ENCODE measurements at places on chromosomes 3 and 15. TPM values are rescaled to one million over a fixed set of nuclear protein-coding genes. Genes with fewer than 3 reads are reported as not detected.

DNA sequence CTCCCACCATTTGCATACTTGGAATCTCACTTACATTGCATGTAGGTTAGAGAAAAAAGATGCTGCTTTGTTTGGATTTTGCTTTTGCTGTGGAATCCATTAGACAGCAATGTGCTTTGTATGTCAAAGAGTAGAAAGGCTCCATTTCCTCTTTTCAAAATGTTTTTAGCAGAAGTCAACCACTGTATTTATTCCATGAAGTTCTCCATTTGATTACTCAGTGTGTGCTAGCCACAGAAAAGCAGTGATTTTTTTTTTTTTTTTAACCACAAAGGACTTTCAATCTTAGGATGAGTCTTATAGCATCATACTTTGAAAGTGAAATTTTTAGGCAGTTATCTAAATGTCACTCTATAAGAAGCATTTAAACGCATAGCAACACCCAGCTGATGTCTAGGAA lies 285.0 kb upstream of the ADAMTS9 start:
- no peak for DNase-seq

Gene TTLL13
- total RNA-seq, result 0.09 TPM

GRCh38 chr15:93036951-93037819 lies 51.8 kb downstream of the RGMA start:
- no peak for DNase-seq

- DNase-seq, result no peak
Observed at GRCh38 chr3:149278911-149279310, 54.5 kb downstream of the TM4SF18 start.

GRCh38 chr3:53188136-53188685 lies 27.2 kb downstream of the PRKCD start:
- no peak for DNase-seq

DNA sequence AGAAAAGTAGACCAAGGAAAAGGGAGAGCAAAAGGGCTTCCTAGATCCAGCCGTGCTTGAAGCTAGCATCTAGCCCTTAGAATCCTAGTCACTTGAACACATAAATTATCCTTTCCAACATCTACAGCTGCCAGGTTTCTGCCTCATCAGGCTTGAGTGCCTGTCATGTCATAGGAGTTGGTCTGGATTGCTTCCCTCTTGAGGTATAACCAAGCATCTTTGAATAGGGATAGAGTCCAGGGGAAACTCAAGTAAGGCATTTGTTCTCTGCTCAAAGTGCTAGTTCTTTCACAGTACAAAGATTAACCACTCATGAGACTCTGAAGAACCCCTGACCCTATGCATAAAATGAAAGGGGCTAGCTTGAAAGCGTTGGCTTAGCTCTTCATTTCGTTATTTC lies 72.3 kb downstream of the SLCO3A1 start:
- no peak for DNase-seq

- DNase-seq, result peak; percentile 71
Observed at GRCh38 chr15:79849789-79850188, 47.0 kb downstream of the MTHFS start.

Gene SLC51A
- not detected for total RNA-seq

- no peak for DNase-seq
Observed at GRCh38 chr15:77632534-77633133, at the start of gene LINGO1. Gene LINGO1, minus strand, starts transcription at chr15:77632912. Its CDS starts 597 bp downstream, at chr15:77632315.

DNA sequence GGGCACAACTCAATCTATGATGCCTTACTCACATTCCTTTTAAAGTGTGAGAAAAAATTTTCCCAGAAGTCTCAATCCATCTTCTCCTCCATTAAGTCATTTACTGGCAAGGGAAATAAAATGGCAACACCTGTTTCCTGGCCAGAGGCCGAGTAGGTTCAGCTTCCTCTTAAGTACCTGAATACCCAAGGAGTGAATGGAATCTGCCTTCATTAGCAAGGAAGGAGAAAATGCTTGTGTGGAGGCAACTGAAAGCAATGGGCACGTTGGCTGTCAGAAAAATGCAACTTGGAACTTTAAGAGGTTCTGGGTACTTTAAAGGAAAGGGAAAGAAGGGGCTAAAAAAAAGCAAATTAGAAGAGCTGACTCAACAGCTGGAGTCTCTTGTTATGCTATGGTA lies 423.6 kb upstream of the ARL6 start:
- no peak for DNase-seq

GRCh38 chr15:69860321-69860720 lies 237.4 kb downstream of the TLE3 start:
- no peak for DNase-seq

DNA sequence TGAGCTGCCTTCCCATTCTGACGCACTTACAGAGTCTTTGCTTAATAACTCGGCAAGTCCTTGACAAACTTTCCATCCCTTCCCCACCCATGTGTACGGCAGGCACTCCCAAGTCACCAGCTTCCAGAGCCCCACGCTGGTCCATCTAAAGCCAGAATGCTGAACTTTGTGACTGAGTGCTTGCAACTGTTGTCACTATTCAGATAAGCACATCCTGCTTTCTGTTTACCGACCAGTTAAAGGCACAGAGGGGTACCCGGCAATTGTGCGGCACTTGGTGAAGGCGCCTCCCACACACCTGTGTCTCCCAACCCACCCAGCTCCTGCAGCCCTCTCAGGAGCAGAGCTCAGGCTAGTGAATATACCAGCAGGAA lies 430.6 kb downstream of the FOXP1 start:
- no peak for DNase-seq

Gene C3orf80
- not detected for total RNA-seq

Gene LMOD3
- total RNA-seq, result not detected

Gene GRAMD1C
- 65.7 TPM for total RNA-seq

GRCh38 chr3:152609891-152610290 lies 225.0 kb upstream of the P2RY1 start:
- DNase-seq, result no peak

Gene NPAP1
- not detected for total RNA-seq

Gene GP9
- total RNA-seq, result not detected

Gene EBLN2
- total RNA-seq, result 5.2 TPM

Gene USP13
- total RNA-seq, result 30.5 TPM

GRCh38 chr3:168961271-168961670 lies 702.2 kb downstream of the MECOM start:
- no peak for DNase-seq

- no peak for DNase-seq
Observed at GRCh38 chr15:88179562-88179961, 77.0 kb downstream of the NTRK3 start.

GRCh38 chr3:126537116-126537729 lies 13.3 kb downstream of the CHST13 start:
- DNase-seq, result no peak

Gene GPX1
- total RNA-seq, result 439 TPM

- no peak for DNase-seq
Observed at GRCh38 chr3:195596765-195597171, 13.0 kb upstream of the APOD start.

Gene HTR3E
- not detected for total RNA-seq
